ENCODE measurements at places on chromosomes 5 and 9. TPM values are rescaled to one million over a fixed set of nuclear protein-coding genes. Genes with fewer than 3 reads are reported as not detected.

- DNase-seq: no peak
Measured at GRCh38 chr5:81825237-81825636, 74.3 kb upstream of the SSBP2 start.

GRCh38 chr9:106930477-106930876 lies 67.5 kb downstream of the ZNF462 start:
- DNase-seq: no peak

Gene PCDH12
- total RNA-seq: 0.05 TPM

DNA sequence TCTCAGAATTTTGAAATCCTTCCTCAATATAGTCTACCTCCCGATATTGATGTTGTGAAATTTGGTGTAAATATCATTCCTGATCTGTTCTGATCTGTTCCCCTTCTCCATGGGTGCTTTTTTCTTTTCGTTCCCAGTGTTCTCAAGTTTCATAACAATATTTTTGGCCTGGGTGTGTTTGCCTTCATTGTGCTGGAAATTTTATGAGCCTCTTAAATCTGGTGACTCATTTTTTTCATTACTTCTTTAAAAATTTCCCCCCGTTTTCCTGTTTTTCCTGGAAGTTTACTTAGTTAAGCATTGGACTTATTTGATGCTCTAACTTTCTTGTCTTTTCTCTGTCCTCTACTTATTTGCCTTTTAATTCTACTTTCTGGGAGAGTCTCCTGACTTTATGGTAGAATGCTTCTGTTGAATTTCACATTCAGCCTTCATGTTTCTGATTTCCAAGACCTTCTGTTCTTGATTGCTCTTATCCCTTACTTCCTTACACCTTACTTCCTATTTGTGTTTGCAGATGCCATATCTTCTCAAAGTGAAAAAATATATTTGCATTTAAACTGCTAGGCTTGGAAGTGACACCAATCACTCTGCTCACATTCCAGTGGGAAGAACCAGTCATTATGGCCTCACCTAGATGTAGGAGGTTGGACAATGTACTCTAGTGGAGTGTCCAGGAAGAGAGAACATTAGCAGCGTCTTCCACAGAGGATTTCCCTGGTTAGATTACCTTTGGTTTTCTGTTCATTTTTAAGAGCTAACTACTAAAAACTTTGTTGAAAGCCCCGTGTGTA lies 441.9 kb downstream of the ARHGEF28 start:
- DNase-seq: no peak

GRCh38 chr9:136604823-136605525 lies 57.7 kb upstream of the EGFL7 start:
- no peak for DNase-seq

Gene EMB
- total RNA-seq: 23.4 TPM

- no peak for DNase-seq
Measured at GRCh38 chr5:158699298-158699880, 400.3 kb downstream of the EBF1 start.

Gene MYMK
- not detected for total RNA-seq

Gene ENTPD2
- not detected for total RNA-seq

DNA sequence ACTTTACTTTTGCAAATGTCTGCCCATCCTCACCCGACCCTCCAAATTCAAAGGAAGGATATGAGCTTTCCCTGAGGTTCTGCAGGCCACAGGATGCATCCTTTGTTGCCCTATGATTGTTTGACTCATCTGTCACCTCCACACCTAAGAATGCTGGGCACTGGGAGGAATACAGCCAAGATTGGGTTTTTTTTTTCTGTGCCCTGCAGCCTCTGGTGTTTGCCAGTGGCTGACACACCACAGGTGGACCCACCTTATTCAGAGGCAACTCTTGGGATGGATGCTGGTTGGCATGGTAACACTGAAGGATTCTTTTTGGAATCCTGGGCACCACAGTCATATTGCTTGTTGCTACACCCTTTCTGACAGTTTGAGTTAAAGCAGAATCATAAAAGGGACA lies 29.7 kb downstream of the C9orf152 start:
- DNase-seq: no peak

DNA sequence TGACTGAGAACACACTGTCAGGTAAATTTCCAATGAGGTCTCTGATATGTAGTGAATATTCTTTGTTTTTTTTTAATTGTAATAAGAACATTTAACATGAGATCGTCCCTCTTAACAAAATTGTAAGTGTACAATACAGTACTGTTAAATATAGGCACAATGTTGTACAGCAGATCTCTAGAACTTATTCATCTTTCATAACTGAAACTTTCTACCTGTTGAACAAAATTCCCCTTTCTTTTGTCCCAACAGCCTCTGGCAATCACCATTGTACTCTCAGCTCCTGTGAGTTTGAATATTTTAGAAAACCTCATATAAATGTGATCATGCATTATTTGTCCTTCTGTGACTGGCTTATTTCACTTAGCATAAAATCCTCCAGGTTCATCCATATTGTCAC lies 10.6 kb upstream of the PRLR start:
- DNase-seq: no peak

DNA sequence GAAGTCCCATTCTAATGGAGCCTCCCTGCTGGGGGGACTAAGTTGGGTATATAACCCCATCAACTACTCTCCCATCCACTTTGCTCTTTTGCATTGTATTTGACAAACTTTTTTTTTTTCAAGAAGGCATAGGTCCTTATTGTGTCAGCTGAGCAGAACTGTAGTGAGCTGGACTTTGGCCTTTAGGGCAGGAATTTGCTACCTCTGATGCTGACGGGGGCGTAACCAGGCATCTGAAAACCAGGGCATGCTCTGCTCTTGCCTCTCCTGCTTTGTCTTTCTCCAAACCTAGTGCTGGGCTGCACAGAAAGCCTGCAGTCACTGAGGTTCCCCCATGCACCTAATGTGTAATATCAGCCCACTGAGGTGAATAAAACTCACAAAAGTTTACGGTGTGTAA lies 49.0 kb downstream of the MSX2 start:
- no peak for DNase-seq

Gene GHR
- 0.47 TPM for total RNA-seq

DNA sequence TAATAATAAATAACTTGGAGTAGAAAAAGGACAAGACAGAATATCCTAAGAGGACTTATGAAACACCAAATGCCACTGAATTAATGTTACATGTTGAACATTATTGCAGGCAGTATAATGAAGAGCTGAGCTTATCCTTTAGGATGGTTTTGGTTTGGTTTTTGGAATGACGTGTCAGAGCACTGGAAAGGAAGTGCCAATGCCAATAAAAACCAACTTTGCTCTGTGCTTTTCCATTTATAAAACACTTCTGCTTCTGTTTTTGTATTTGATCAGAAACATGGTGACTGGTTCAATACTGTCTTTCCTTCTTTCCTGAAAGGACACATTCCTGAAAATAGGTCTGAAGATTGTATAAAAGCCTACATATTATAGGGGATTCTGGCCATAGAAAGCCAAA lies 4.2 kb downstream of the MEGF10 start:
- DNase-seq: no peak

DNA sequence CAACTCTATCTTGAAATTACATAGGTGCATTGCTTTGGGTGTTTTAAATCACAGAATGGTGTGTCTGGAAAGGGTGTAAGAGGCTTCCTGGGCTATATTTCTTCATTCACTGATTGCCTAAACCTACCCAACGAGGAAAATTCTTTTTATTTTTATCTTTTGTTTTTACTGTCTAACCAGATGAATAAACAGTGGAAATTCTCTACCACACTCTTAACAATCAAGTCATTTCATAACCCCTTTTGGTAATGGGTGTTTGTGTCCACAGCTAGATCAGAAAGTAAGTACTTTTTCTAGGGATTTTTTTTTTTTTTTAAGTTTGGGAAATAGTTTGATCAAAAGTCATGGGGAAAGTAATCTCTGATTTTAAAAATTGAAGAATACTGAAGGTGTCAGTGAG lies 27.6 kb upstream of the C5orf47 start:
- DNase-seq: no peak

DNA sequence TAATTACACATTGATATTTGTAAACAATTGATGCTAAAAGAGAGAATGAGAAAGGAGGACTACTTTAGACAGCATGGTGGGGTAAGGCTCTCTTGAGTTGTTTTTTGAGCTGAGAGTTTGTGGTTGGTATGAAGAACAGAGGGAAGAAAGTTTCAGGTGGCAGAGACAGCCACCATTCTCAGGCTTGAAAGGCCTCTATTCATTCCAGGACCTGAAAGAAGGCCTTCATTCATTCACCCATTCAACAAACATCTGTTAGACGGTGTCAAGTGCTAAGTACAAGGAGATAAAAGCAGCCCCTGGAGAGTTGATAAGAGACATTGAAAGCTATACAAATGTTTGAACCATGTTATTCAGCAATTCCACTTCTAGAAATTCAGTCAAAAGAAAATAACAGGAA lies 21.7 kb upstream of the ADAM19 start:
- DNase-seq: no peak

DNA sequence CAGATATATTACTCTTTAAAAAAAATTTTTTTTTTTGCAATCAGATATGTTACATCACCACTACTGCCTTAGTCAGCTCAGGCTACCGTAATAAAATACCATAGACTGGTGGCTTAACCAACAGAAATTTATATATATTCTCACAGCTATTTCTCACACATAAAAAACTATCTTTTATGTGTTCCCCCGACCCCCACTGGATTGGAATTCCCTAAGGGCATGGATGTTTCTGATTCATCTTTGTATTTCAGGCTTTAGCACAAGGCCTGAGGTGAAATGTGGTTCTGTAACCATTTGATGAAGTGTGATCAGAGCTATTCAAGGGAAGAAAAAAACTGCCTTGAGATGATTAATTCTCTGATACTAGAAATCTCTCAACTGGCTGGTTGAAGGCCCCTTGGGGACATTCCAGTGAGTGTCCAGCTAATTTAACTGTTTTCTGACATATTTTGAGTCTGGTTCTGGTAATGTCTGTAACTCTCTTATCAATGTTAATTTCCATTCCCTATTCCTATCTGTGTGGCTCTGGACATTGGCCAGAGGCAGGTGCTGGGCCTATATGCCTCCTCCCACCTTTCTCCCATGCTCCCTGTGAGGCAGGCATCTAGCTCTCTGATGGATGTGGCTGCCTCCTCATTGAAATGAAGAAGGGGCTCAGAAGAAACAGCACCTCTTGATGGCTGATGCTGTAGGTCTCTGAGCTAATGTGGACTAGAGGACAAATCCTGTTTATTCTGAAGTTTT lies 2.5 kb downstream of the CD14 start:
- DNase-seq: no peak

Gene SLC4A9
- total RNA-seq: not detected

Gene PCDHB11
- 5.4 TPM for total RNA-seq

DNA sequence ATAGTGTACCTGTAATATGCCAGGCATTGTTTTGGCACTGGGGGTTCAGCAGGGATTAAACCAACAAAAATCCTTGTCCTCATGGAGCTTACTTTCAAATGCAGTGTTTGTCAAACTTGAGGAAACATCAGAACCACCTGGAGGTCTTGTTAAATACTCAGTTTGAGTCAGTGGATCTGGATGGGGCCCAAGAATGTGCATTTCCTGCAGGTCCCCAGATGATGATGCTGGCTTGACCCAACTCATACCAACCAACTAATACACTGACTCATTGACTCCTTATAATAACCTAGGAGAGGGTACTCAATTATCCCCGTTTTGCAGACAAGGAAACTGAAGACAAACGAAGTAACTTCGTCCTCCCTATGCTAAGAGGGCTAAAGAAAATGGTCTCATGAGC lies 11.3 kb downstream of the WWC1 start:
- DNase-seq: no peak

GRCh38 chr9:89592213-89592815 lies 12.5 kb upstream of the GADD45G start:
- DNase-seq: no peak

- no peak for DNase-seq
Measured at GRCh38 chr5:172556971-172557461, 84.0 kb upstream of the NEURL1B start.

DNA sequence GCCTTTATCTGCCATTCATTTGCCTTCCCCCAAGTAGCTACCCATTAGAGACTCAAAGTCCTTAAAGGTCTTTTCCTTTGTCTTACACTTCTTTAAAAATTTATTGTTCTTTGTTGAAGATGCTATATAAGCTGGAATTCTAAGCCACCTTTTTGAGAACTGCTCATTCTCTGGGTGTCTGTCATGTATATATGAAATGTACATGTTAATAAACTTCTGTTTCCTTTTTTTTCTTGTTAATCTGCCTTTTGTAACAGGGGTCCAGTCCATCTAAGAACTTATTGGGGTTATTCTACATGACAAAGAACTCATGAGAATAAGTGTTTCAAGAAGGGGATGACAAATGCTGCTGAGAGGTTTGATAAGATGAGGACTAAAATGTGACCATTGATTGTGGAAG lies 41.5 kb downstream of the PCDHAC2 start:
- no peak for DNase-seq

- DNase-seq: no peak
Measured at GRCh38 chr9:86854898-86855523, 92.3 kb downstream of the GAS1 start.

Gene PCDHB2
- total RNA-seq: 0.52 TPM

DNA sequence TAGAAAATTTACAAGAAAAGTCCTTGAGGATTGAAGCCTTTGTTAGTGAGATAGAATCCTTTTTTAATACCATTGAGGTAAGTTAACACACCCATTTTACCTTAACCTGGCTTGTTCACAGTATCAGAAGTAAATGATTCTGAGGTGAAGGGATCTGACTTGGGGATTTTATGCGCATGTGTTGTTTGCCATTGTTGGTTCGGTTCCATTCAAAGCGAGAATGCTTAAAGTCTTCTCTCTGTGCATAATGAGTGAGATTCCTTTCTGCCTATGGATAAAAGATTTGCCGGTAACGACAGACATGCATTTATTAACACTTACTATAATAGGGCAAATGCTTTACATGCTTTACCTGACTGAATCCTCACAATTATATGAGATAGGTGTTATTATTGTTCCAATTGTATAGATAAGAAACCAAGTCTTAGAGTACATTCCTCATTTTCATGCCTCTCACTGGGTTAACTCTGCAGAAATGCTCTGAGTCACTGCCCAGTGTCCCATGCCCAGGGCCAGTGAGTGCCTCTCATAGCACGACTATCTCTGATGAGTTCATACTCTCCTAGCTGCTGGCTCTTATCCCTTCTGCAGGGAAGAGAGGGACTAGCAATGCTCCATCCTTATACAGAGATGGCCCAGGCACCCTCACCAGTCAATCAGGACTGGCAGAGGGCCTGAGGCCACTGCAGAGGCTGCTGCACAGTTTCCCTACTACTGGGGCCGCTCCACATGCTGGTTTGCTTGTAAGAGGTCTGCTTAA lies 54.4 kb downstream of the CMYA5 start:
- DNase-seq: no peak

Gene YTHDC2
- total RNA-seq: 16.5 TPM

Gene SEMA6A
- total RNA-seq: 0.94 TPM

GRCh38 chr5:179668391-179668790 lies 12.4 kb downstream of the CBY3 start:
- peak; percentile 33 for DNase-seq

- no peak for DNase-seq
Measured at GRCh38 chr5:170078458-170078857, 27.2 kb upstream of the FOXI1 start.
